ENCODE measurements at places on chromosomes 1 and 21. TPM values are rescaled to one million over a fixed set of nuclear protein-coding genes. Genes with fewer than 3 reads are reported as not detected.

Gene MYOG
- total RNA-seq: not detected

Gene ANKRD65
- not detected for total RNA-seq

GRCh38 chr1:92307980-92308379 lies 9.1 kb downstream of the RPAP2 start:
- no peak for DNase-seq

DNA sequence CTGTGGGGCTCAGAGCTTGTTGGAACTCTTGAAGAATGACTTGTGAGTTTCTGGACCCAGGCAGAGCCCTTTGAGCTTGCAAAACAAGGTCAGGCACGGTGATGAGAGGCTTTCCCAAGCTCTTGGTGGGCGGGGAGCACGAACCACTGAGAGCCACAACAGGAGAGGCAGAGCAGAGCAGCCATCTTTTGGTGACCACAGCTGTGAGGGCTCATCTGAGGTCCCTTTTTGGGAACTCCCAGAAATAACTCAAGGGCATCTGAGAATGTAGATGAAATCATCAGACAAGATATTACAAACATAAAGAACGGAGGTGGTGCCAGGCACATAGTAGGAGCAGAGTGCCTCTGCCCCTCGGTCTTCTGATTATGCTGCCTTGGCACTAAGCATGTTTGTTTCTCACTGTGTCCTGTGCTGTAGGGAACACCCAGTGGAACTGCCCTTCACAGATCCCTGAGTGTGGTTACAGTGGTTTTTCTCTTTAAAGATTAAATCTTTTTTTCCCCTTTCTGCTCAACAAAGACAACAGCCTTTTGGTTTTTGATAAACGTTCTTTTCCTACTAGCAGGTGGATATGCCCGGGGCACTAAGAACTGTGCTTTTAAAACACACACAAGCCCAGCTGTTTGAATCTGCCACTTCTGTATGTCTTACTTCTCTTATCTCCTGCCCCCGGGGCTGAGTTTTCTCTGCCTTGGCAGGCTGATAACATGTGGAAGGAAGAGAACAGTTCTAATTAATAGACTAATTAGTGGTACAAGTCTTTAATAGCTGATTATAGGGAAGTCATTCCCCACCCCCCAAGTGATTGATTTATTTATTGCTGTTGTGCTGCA lies 37.7 kb downstream of the CD34 start:
- no peak for DNase-seq

Measured in SK-MEL-5 (cell line).